LoVo (cell line): ENCODE measurements at places on chromosomes 4 and X.

GRCh38 chrX:22300130-22300529 lies 27.4 kb downstream of the CBLL2 start:
- peak; percentile 23 for DNase-seq

GRCh38 chr4:150874338-150875226 lies 140.5 kb downstream of the LRBA start:
- DNase-seq: no peak

GRCh38 chr4:140937866-140938265 lies 181.7 kb upstream of the TBC1D9 start:
- no peak for DNase-seq

GRCh38 chr4:127251423-127251822 lies 381.3 kb upstream of the INTU start:
- DNase-seq: no peak

- no peak for DNase-seq
Observed at GRCh38 chrX:123260920-123261418, 76.9 kb downstream of the GRIA3 start.

- DNase-seq: peak; percentile 12
Observed at GRCh38 chrX:109952050-109952449, 50.9 kb upstream of the TMEM164 start.

- no peak for DNase-seq
Observed at GRCh38 chr4:18935659-18936345, 914.2 kb upstream of the LCORL start.

DNA sequence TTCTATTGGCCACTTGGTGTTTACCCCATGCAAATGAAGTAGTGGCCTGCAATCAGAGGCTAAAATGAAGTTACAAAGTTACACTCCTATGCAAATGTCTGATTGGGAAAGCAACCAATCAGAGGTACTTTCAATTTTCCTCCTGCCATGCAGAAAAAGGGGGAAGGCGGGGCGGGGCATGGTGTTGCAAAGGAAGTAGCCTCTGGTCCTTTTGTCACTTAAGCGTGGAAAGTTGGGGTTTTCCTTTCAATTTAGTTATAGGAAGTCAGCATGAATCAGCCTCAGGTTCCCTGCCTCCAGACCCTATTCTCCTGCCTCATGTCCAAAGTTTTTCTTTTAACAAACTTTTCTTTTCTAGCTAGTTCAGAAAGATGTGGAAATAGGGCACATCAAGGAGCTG lies 69.3 kb downstream of the GPC4 start:
- no peak for DNase-seq

DNA sequence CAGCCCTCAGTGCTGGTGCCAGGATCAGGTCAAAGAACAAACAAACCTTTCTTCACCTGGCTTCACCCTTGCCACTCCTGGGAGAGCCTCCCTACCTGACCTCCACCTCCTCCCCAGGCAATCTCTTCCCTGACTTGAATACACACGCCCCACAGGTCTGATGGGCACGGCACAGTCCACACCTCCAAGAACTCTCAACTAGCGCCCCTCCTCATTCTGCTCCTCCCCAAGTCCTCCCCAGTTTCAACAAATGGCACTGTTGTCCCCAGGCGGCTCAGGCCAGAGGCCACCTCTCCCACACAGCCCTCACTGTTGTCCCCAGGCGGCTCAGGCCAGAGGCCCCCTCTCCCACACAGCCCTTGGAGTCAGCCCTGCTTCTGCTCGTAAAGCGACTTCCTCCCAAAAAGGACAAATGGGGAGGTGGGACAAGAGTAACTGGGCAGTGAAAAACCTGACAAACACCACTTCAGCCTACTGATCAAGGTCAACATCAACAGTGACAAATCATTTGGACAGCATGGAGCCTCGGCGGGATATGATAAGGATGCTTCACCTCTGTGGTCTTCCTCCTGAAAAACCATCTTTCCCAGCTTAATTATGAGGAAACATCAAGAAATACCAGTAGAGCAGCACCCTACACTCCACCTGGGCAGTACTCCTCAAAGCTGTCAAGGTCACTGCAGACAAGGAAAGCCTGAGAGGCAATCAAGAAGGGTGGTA lies 2.9 kb downstream of the LETM1 start:
- DNase-seq: no peak

DNA sequence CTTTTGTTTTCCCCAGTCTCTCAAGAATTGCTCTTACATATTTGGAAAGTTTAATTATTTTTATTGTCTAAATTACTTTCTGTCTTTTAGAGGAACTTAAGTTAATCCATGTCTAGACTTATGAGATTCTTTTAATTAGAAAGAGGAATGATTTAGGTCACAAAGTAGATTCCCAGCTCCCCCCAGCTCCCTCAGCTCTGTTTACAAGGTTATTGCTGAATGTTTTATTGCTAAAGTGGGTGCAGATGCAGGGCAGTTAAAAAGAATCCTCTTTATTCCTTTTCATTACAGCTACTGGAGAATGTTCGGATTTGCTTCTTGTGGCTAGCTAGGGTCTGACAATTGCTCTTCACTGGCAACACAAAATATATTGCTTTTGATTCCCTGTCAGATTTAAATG lies 33.7 kb upstream of the CCKAR start:
- DNase-seq: no peak

- no peak for DNase-seq
Observed at GRCh38 chr4:25174674-25175073, 14.4 kb upstream of the SEPSECS start.

DNA sequence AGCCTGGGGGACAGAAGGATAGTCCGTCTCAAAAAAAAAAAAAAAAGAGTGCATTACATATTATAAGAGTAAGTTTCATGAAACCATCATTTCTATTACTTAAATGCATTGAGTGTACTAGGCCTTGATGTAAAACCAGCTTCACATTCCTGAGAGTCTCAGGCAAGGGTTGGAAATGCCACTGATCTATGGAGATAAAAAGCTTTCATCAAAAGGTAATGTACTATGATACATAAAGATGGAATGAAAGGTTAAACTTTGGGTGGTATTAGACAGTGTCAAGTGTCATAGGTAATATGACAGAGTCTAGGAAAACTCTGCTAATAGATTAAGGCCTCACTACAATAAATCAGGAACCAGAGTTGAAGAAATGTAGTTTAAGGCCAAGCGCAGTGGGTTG lies 7.4 kb downstream of the CFAP97 start:
- no peak for DNase-seq

GRCh38 chr4:38177641-38178391 lies 217.6 kb downstream of the PTTG2 start:
- DNase-seq: no peak

DNA sequence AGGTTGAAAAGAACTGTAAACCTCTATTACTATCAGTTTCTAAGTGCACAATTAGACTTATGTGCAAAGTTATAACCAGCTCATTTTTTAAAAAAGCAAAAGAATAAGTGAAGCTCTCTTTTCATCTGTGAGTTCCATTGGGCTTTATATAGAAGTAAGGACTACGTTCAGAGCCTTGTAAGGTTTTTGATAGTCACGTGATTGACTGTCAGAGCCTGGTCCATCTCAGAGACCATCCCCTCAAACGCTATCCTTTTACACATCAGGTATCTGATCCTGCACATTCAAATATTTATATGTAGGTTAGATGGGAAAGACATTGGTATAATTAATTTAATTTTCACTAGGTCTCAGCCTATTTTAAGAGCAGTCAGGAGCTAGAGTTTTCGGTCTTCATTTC lies 279.3 kb downstream of the INPP4B start:
- no peak for DNase-seq

- DNase-seq: no peak
Observed at GRCh38 chr4:126268106-126268505, 953.4 kb downstream of the FAT4 start.

DNA sequence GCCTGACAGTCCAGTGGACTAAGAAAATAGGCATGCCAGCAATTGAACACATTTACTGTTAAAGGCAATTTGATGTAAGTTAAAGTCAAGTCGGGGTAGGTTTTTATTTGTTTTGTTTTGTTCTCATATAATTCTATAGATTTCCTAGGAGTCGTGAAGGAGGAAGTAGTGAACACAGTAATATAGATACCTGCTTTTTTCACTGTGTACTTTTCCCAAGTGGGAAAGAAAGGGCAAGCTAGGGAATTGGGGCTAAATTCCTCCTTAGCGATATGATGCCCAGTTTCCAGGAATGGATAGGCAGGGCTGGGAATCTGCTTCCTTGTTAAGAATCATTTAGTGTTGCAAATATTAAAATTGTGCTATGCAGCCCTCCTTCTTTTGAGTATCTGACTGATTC lies 271.0 kb downstream of the ARHGAP24 start:
- no peak for DNase-seq

DNA sequence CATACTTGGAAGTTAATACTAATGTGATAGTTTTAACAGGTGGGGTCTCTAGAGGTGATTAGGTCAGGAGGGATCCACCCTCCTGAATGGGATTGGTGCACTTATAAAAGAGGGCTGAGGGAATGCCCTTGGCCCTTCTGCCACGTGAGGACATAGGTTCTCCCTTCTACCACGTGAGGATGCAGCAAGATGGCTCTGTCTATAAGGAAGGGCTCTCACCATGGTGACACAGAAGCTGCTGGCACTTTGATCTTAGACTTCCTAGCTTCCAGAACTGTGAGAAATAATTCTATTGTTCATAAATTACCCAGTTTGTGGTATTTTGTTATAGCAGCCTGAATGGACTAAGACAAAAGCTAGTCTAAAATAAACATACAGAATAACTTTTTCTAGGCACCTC lies 1.0 kb downstream of the AADAT start:
- no peak for DNase-seq

DNA sequence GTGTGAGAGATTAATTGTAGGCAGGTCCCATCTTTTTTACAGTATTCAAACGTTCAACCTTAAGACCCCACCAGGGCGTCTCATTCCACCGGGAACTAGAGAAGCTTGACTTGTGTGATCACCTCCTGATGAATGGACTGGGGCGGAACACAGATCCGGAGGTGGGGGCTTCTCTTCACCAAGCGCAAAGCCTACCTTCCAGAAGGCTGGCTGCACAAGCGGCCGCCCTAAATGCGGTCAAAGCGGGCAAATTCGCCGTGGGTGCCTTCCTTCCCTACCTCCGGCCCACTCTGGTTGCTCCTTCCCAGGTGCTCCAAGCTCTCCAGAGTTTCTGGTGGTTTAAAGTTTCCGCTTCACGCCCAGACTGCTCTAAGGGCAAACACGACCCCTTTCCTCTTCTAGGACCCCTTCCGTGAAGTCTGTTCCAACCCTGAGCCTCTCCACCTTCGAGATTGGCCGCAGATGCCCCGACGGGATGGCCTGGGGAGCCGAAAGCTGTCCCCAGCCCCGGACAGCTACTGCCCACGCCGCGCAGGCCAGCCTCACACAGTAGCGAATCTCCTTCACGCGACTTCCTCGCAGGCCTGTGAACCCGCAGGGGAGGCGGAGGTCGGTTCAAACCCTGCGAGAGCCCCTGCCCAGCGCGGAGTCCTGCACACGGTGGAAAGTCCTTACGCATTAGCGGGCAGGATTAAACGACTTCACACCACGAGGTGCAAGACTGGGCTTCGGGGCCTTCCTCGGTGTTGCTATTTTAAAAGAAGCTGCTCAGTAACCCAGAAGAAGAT lies 1.6 kb upstream of the WWC2 start:
- no peak for DNase-seq

GRCh38 chrX:13495232-13495631 lies 74.2 kb upstream of the EGFL6 start:
- DNase-seq: no peak

- DNase-seq: no peak
Observed at GRCh38 chr4:123411514-123411913, 14.9 kb downstream of the SPRY1 start.

DNA sequence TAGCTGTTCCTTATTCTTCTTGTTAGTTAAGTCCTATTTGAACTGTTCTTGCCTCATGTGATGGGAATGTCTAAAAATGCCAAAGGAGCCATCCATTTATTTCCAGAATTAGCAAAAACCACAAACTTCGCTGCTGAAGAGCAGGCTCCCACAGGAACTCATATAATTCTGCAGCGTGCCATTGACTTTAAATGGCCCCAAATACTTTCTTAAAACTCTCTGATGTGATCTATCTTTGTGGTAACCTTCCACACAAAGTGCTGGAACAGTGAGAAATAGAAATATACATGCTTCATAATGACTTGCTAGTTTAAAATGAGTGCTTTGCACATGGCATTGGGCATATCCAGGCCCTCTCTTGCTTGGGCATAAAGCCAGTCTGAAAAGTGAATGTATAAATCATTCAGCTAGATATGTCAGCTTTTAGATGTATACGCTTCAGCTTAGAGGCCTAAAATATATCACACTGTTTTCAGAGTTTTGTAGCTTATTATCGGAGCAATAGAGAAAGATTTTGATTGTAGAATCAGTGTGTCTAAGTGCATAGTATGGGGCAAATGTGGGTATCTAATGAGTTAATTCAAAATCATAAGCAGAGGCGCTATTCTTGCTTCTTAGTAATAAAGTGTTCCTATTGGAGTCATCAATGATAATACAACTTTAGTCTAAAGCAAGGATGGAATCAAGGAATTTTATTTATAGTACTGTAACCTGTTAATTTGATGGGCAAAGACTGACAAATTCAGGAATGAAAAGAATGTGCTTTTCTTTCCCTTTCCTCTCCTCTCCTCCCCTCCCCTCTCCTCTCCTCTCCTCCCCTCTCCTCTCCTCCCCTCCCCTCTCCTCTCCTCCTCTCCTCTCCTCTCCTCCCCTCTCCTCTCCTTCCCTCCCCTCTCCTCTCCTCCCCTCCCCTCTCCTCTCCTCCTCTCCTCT lies 392.2 kb upstream of the ZFP42 start:
- no peak for DNase-seq

GRCh38 chr4:82525307-82525911 lies 36.4 kb downstream of the TMEM150C start:
- DNase-seq: no peak

- DNase-seq: no peak
Observed at GRCh38 chr4:120725639-120726580, 196.6 kb downstream of the PRDM5 start.

DNA sequence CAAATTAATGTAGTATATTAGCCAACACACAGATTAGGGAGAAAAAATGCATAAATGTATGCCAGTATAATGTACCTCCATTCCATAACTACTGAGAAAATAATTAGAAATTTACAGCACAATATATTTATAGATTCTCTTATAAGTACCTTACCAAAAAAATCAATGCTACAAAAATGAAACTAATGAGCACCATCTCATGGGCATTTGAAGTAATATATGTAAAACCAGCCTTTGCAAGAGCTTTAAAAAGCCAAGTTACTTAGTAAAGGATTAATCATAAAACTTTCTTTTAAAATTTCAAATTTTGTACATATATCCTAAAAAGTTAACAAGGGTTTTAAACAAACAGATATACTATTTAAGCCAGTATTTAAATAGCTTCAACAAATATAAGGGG lies 43.2 kb downstream of the LRBA start:
- DNase-seq: no peak

DNA sequence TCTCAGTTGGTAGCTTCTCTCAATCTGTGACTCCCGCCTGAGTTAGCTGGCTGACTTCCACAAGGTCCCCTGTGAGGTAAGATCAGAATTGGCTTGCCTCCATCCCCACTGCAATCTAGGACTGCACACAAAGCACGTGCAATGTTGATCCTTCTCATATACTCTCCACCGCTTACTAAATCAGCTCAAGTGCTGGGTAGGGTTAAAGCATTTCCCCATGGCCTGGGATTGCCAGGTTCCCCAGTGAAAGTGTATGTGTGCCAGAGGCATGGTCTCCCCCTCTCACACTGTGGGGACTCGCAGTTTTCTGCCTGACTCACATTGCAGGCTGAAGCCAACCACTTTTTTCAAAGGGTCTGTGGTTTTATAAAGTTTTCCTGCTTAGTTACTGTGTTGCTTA lies 886.9 kb downstream of the FAM133A start:
- DNase-seq: no peak
